ENCODE measurements at places on chromosomes 2 and 18. TPM values are rescaled to one million over a fixed set of nuclear protein-coding genes. Genes with fewer than 3 reads are reported as not detected.

- peak; percentile 59 for DNase-seq
- H3K27ac ChIP-seq = no peak overlapping the region
- H3K36me3 ChIP-seq = no peaks in the 10 kb centered on the region
- H3K4me1 ChIP-seq = peaks cover 13% of the 10 kb centered on the region
Measured at GRCh38 chr2:202172439-202173211, 65.8 kb downstream of the SUMO1 start.

GRCh38 chr18:34913837-34914661 lies 127.2 kb upstream of the MAPRE2 start:
- peaks cover 16% of the 10 kb centered on the region for H3K4me1 ChIP-seq
- DNase-seq = peak; percentile 72
- H3K4me3 ChIP-seq = no peak overlapping the region
- no peaks in the 10 kb centered on the region for H3K27me3 ChIP-seq
- no peaks in the 10 kb centered on the region for H3K36me3 ChIP-seq

GRCh38 chr2:219249203-219249980 lies 3.7 kb upstream of the TUBA4B start:
- H3K27me3 ChIP-seq = peaks cover under 1% of the 10 kb centered on the region
- peaks cover 44% of the 10 kb centered on the region for H3K4me1 ChIP-seq
- DNase-seq = peak; percentile 75
- peaks cover 21% of the 10 kb centered on the region for H3K36me3 ChIP-seq
- no peak overlapping the region for H3K4me3 ChIP-seq

DNA sequence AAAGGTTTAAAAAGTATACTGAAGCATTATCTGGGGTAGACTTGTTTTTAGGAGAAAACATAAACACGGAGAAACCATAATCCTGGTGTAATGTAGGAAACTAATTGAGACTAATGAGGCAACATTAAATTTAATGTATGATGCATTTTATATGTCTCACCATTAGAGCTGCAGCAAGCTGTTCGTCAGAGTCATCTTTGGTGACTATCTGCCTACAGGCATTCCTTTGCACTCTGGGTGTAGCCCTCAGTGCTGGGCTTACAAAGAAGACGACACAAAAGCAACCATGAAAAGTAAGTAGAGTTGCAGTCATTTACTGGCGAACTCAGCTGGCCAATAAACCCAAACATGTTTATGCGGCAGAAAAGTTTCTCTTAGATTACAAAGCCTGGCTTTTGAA lies 415.3 kb upstream of the ZEB2 start:
- no peak overlapping the region for H3K4me3 ChIP-seq
- no peaks in the 10 kb centered on the region for H3K36me3 ChIP-seq
- no peak overlapping the region for H3K27ac ChIP-seq

TDRD15 gene
- not detected for total RNA-seq

DNA sequence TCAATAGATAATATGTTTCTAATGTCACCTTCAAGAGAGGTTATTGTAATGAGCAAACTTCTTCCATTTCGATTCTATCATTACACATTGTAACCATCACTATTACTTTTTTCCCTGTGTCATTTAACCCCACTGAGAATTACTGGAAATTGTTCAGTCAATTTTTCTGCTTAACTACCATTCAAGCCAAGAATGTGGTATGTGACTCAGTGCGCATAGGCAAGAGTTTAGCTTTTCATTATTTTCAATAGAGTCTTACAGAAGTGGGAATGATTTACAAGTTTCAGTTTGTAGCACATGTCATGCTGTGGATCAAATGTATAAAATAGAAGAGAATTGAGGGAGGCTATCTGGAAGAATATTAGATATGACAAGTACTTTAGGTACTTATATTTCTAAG lies 34.3 kb upstream of the PIEZO2 start:
- H3K36me3 ChIP-seq = no peaks in the 10 kb centered on the region
- H3K4me3 ChIP-seq = no peak overlapping the region
- no peak overlapping the region for H3K27ac ChIP-seq

DNA sequence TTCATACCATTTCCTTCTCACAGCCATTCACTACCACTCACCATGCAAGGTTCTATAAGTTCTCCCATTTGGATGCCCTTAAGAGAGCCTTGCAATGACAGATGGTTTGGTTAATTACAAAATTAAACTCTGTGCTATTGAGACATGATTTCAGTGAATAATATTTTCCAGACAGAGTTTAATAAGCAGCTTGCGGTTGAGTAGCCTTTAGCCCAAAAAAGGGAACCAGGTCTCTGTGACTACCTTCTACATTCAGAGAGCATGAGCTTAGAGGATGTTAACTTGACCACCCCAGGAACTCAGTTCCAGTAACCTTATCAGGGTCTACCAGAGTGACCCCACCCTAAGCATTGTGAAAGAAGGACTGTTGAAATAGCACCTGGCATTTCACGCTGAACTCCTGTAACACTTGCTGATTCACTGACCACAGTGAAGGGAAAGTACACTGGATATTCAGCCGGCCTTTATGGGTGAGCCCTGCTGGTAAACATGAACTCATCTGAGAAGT lies 1173.1 kb upstream of the ZEB2 start:
- H3K4me1 ChIP-seq = peaks cover 2% of the 10 kb centered on the region
- H3K27me3 ChIP-seq = no peaks in the 10 kb centered on the region
- no peak overlapping the region for H3K27ac ChIP-seq
- no peak overlapping the region for H3K4me3 ChIP-seq
- H3K36me3 ChIP-seq = no peaks in the 10 kb centered on the region

DNA sequence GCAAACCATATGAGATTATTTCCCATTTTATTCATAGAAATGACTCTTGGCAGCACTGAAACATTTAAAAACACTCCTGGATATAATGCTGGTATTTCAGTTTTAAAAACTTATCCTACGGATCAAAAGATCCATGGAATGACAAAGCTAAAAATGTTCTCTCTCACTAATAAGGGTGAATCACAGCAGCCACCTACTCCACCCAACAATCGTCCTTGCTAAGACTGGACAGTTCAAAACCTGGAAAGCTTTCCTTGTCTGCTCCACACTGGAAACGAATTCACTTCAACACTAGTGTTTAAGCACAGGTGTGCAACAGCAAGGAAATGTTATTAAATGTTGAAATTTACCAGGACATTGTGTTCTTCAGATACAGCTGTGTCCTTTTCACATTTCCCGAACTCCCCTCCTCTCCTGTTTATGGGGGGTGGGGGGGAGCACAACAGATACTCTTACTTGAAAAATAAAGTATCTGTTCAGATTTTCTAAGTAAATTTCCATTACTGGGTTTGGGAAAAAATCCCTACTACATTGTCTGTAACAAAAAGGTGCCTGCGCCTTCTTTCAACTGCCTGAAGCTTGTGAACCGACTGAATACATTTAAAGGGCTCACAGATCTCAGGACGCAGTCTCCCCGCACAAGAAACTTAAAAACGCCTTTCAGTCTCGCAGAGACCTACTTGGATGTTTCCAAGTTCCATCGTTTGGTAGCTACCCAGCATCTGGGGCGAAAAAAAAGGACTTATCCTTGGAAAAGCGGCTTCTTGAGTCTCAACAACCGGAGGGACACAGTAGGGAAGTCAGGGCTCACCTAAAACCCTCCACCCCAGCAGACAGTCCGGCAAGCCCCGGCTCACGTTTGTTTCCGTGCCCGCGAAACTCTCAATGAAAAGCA lies 1.3 kb downstream of the YWHAQ start:
- peaks cover 12% of the 10 kb centered on the region for H3K36me3 ChIP-seq
- H3K4me3 ChIP-seq = peak overlapping the region; percentile 97
- DNase-seq = peak; percentile 46
- peak overlapping the region; percentile 98 for H3K27ac ChIP-seq

DNA sequence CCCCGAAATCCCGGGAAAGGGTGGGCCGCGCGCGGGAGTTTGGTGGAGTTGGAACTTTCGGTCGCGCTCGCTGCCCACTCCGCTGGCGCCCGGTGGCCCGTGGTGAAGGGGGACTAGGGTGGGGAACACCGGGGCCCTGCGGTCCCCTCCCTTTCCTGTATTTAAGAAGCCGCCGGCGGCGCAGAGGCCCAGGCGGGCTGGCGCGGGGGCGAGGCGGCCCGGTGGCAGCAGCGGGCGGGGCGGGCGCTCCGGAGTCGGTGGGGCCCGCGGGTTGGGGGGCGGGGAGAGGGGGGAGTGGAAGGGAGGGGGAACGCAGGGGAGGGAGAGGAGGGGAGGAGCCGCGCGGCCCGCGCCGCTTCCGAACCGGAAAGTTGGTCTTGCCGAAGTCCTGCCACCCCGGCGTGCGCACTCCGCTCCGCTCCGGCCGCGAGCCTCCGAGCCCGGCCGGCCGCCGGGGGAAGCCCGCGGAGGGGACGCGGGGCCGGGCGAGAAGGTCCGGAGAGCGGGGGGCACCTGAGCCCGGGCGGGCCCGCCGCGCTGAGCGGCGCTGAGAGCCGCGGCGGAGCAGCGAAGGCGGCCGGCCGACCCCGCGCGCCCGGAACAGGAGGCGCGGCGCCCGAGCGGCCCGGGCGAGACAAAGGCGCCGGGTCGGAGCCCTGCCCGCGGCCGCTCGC lies 425 bp upstream of the SALL3 start:
- no peaks in the 10 kb centered on the region for H3K4me1 ChIP-seq
- H3K36me3 ChIP-seq = no peaks in the 10 kb centered on the region
- H3K4me3 ChIP-seq = no peak overlapping the region
- peaks cover 50% of the 10 kb centered on the region for H3K27me3 ChIP-seq

PREPL gene
- total RNA-seq = 39.6 TPM

ICOS gene
- total RNA-seq = not detected

DNA sequence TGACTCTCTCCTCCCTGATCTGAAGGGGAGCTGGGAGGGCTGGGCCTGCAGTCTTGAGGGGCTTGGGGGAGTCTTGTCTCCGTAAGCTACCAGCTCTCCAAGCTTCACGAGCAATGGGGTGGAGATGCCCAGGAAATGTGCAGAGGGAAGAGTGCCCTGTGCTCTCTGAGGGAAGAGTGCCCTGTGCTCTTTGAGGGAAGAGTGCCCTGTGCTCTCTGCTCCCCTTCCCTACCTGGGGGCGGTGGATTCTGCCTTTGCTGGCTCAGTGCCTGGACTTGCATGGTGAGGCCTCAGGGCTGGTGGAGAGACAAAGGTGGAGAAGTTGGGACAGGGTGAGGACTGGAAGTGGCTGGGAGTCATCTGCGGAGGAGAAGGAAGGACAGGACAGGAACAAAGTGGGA lies 72.7 kb downstream of the TWIST2 start:
- no peaks in the 10 kb centered on the region for H3K27me3 ChIP-seq
- H3K27ac ChIP-seq = no peak overlapping the region
